ENCODE measurements at places on chromosomes 1 and 21.

- no peak for DNase-seq
Measured at GRCh38 chr1:43171312-43171875, 696 bp downstream of the EBNA1BP2 start.

- no peak for DNase-seq
Measured at GRCh38 chr1:98384461-98385141, 276.9 kb upstream of the SNX7 start.

GRCh38 chr1:208369045-208369444 is 124.9 kb upstream of the PLXNA2 start:
- no peak for DNase-seq

- DNase-seq = no peak
Measured at GRCh38 chr1:18907021-18907916, 4.9 kb upstream of the ALDH4A1 start.

GRCh38 chr21:44897326-44898010 is 23.2 kb downstream of the ITGB2 start:
- no peak for DNase-seq

- no peak for DNase-seq
Measured at GRCh38 chr1:15028102-15028501, 125.4 kb upstream of the TMEM51 start.
